Esophagus squamous epithelium (tissue), 5 donors: ENCODE measurements at places on chromosomes 5 and 9.

- DNase-seq: no peak
Measured at GRCh38 chr5:82045554-82046275, 73.9 kb downstream of the ATG10 start.

- DNase-seq: no peak
Measured at GRCh38 chr5:130290219-130290618, 386.0 kb downstream of the CHSY3 start.

GRCh38 chr5:142871363-142872193 is 101.4 kb downstream of the ARHGAP26 start:
- no peak for DNase-seq

DNA sequence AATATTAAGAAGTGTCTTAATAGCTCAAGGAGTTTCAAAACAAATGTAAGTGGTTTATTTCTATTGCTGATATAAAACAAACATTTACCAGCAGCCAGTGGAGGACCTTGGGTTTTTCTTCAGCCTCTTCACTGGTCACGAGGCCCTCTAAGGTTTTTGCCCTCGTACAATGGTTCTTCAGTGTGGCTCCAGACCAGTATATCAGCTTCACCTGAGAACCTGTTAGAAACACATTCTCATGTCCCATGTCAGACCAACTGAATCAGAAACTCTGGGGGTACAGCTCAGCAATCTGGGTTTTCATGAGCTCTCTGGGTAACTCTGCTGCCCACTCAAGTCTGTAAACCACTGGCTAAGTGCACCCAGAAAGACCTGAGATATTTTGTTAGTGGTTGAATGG is 12.9 kb downstream of the WWC1 start:
- no peak for DNase-seq

GRCh38 chr9:127370147-127370579 is 26.8 kb upstream of the SLC2A8 start:
- no peak for DNase-seq
